Heart right ventricle (tissue), 16 donors: ENCODE measurements at places on chromosomes 5 and 9. TPM values are rescaled to one million over a fixed set of nuclear protein-coding genes. Genes with fewer than 3 reads are reported as not detected.

KIAA1958 gene
- polyA plus RNA-seq: 0.59 TPM

HAVCR1 gene
- polyA plus RNA-seq: not detected

LHX2 gene
- 0.23 TPM for polyA plus RNA-seq

DNA sequence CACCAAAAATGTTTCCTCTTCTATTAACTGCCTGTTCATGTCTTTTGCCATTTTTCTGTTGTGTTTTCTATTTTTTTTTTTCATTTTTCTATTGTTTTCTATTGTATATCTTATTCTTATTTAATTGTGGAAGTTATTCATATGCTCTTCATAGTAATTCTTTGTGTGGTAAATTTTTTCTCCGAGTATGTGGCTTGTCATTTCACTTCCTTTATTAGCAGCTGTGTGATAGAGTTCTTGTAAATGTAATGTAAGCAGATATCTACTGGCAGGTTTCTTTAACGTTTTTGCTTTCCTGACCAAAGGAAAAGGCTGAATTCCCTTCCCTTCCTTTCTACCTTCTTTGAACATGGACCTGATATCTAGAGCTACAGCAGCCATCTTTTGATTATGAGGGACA is 5.8 kb upstream of the PLPP1 start:
- DNase-seq: no peak

SPINK5 gene
- polyA plus RNA-seq: 1.4 TPM

ZNF462 gene
- 5.7 TPM for polyA plus RNA-seq

GPX3 gene
- polyA plus RNA-seq: 1,234 TPM
